ENCODE measurements at places on chromosomes 6 and 20. TPM values are rescaled to one million over a fixed set of nuclear protein-coding genes. Genes with fewer than 3 reads are reported as not detected.

GJE1 gene
- not detected for total RNA-seq

ZFP64 gene
- 18.2 TPM for total RNA-seq

ENPP1 gene
- total RNA-seq: 5.6 TPM

MATN4 gene
- not detected for total RNA-seq

NOX3 gene
- total RNA-seq: not detected

OR2B3 gene
- total RNA-seq: not detected

COX4I2 gene
- not detected for total RNA-seq

LTA gene
- total RNA-seq: not detected

ZC3H12D gene
- total RNA-seq: 0.16 TPM

RHAG gene
- not detected for total RNA-seq

SLC29A1 gene
- 4.7 TPM for total RNA-seq
